ENCODE measurements at places on chromosomes 7 and 10. TPM values are rescaled to one million over a fixed set of nuclear protein-coding genes. Genes with fewer than 3 reads are reported as not detected.

Gene STEAP1B
- polyA plus RNA-seq = 2.0 TPM

DNA sequence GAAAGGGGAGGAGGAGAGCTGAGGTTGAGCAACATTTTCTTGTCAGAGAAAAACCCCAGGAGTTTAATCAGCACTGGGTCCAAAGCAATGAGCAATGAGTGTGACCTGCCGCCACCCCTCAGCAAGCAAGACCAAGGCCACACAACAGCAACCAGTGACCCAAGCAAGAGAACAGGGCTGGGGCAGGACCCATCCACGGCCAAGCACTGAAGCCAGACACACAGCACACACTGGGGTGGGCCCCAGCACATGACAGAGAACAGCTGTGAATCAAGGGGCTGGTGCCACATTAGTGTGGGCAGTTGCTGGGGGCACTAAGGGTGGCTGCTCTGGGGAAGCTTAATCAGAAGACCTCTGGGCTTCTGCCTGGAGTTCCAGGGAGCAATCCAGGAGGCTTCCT, 16.2 kb downstream of the TMEM72 start:
- no peak for DNase-seq

Gene SUFU
- 27.6 TPM for polyA plus RNA-seq

DNA sequence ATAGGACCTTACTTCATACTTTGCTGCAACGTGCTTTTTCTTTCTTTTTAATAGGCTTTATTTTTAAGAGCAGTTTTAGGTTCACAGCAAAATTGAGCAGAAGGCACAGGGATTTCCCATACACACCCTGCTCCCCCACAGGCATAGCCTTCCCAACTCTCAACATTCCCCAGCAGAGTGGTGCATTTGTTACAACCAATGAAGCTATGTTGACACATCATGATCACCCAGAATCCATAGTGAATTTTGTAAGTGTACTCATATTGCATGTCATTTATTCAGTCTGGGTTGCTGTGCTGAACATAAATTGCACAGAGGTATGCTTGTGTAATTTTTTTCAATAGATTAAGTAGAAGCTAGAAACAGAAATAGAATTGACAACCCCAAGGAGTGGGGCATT, 327.3 kb downstream of the INHBA start:
- no peak for DNase-seq

GRCh38 chr7:103592844-103593243, 146.8 kb upstream of the SLC26A5 start:
- no peak for DNase-seq

DNA sequence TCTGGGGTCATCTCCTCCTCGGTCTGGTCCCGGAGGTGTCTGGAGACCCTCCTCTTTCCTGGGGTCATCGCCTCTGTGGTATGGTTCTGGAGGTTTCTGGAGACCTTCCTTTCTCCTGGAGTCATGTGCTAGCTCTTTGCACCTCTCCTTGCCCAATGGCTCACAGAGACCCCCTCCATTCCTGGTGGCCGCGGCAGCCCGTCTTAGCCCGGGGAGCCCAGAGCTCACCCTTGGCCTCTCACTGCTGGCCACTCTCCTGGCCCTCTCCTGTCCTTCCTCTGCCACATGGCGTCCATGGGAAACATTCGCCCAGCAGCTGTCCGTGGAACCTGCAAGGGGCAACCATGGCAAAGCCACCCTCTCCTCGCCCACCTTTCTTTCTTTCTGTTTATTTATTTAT, 20.2 kb upstream of the FOXL3 start:
- DNase-seq = no peak

DNA sequence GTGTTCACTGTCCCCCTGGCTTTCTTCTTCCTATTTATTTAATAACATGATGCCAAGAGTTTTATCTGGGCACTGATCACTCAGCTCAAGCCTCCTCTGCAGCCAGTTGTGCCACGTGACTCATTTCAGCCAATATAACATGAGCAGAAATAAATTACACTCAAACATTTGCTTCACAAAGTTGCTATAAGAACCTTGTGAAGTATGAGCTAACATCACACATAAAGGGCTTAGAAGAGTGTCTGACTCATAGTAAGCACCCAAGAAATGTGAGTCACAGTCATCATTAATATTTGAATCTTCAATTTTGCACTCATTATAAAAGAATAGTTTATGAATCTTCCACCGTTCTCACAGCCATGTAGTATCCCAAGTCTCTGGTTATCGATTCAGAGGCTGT, 414.6 kb upstream of the NPVF start:
- DNase-seq = no peak

- DNase-seq = no peak
These were observed 25.8 kb upstream of the PLPP4 start for GRCh38 chr10:120431251-120431651.

Gene EPDR1
- 19.3 TPM for polyA plus RNA-seq

GRCh38 chr10:120607710-120608703, 151.0 kb downstream of the PLPP4 start:
- no peak for DNase-seq

DNA sequence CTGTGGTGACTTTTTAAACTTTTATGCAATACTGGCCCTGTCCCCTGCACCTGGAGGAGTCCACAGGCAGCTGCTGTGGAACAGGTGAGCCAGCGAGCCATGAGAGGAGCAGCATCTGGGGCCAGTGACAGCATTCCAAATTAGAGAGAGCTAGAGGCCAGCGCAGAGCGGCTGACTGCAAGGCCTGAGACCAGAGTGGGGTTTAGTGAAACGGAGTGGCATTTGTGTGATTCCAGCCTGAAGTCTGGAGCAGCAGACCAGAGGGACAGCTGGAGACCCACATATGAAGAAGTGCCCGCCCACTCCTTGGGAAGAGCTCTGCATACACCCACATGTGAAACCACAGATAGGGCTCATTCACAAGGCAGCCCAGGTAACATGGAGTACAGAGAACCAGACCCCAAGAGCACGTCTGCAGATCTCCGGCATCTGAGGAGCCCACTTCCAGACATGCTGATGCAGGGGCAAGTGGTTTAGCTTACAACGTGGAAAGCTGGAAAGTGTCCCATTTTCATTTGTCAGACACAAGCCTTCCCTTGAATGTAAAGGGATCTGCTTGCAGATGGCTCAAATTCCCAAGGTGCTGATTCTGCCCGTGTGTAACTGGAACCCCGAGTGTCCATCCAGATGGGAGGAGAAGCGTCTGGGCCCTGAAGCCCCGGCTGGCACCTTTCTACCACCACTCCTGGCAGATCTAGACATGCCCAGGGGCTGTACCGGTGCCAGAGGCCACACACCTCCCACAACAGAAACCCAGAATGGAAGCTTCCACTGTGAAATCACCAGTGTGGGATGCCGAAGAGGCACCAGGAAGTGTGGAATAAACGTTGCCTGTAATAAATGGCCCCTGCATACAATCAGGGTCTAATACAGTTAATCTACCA, 256.0 kb upstream of the TCERG1L start:
- no peak for DNase-seq

DNA sequence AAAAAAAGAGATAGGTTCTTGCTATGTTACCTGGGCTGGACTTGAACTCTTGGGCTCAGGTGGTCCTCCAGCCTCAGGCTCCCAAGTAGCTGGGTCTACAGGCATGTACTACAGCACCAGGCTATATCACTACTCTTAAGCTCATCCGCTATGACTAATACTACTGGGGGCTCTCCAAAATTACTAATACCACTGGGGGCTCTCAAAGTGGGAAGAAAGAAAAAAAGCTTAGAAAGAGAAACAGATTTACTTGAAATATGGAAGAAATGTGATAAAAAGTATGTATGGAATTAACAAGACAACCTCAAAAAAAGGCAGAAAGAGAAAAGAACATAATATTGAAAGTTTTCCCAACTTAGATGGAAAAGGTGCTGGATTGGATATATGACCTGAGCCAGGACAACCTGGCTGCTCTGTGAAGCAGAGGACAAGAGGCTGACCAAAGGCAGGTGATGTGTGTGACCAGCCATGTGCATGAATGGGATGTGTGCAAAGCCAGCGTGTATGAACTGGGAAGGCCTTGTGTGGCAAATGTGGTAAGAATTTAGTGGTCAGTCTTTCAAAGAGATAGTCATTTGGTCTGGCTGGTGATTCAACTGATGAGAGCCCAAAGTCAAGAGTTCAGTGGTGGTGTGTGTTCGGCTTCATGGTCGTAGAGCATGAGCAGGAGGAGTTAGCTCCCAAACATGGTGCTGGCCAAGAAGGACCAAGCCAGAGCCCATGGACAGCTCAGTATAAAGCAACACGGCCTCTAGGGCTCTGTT, 232.4 kb upstream of the KLF14 start:
- no peak for DNase-seq

Gene MYPN
- polyA plus RNA-seq = 0.04 TPM

GRCh38 chr7:43038254-43038653, 74.2 kb upstream of the HECW1 start:
- no peak for DNase-seq

DNA sequence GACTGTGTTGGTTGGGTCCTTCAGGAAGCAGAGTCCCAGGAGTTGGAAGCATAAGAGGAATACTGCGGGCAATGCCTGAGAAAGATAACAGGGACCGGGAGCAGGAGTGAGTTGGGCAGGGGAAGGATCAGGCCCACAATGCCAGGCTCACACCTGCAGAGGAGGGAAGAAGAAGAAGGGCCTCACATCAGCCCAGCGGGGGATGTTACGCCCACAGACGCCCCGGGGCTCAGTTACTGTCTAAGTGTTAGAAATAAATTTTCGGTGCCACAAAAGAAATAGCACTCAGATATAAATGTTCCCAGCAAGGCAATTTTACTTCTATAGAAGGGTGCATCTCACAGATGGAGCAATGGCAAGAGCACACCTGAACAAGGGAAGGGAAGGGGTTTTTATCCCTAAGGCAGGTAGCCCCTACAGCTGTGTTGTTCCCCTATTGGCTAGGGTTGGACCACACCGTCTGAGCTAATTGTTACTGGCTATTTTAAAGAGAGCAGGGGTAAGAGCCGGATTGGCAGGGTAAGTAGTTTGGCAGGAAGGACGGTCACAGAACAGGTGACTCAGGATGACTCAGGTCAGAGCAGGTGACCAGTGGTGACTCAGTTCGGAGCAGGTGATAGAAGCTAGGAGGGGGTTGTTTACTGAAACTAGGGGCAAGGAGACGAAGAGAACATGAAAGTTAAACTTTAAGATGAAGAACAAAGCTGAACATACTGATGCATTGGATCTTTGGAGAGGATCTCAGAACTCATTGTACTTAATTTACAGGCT, at the start of gene NOS3:
TSS of gene NOS3 (plus strand) at position 602 of the 771 bp plus-strand sequence. CDS start 2,787 bp downstream, outside the sequence.
- DNase-seq = no peak

- DNase-seq = no peak
These were observed 77.9 kb downstream of the CCDC71L start for GRCh38 chr7:106583100-106583499.

DNA sequence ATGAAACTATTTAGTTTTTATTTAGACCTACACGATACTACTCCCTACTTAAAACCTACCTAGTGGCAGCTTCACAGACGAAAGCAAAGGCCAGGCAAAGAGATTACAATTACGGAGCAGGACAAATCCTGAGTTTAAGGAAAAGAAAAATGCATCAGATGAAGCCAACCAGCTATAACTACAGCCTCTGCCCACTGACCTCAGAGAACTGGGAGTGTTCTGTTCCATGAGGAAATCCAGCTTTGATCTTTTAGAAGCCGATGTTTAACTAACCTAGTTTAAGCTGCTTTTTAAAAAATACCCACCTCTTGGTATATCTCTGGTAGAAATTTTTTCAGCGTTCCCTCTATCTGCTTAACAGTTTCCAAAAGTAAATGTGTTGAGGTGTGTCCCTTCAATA, 3.0 kb upstream of the UPF2 start:
- no peak for DNase-seq

DNA sequence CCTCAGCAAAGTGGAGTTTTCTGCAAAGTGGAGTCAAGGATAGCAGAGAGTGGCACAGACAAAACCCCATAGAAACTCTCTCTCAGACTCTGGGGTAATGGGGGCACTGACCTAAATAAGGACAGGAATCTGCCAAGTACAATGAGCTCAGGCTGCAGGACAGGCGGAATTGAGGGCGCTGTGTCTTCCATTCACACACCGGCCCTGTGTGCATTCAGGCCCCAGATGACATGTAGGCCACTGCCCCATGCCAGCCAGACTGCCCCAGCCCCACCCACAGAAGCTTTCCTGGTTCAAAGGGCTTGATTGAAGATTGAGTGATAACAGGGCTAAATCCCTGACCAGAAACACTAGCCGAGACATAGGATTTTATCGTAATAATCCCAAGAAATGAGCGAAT, 52.7 kb downstream of the EEPD1 start:
- no peak for DNase-seq

Gene KLF14
- polyA plus RNA-seq = 0.37 TPM

DNA sequence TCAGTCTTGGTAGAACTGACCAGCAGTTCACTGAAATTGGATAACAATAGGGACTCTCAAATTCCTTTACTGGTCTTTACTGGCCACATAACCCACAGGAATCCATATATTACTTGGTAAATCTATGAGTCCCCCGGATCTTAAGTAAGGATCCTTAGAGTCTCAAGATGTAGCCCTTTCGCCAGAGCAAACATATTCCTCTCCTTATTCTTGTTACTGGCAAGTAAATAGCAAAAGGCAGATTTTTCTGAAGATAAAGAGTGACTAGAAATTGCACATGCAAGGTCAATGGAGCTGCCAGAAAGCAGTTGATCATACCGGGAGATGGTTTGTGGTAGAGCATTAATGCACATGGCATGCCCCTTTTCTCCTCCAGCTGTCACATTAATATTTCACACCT, 283.0 kb downstream of the HDAC9 start:
- DNase-seq = no peak

DNA sequence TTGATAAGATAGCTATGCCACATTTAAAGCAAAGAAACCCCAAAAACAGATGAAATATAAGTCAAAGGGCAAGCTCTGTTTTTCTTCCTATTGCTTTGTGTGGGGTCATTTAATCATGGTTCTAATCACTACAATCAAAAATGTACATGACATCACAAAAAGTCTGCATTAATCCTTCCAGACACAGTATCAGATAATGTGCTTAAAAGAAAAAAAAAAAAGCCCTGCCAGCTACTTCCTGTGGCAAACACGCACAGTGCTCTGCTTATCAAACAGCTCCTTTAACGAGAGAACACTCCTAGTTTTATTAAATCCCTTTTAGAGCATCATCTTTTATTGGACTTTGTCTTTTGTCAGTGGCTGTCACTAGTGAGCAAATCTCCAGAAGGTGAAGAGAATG, 1005.8 kb downstream of the GATA3 start:
- no peak for DNase-seq

- no peak for DNase-seq
These were observed 120.0 kb downstream of the PPP1R9A start for GRCh38 chr7:95027234-95027872.

GRCh38 chr7:72039460-72039859, 372.7 kb downstream of the CALN1 start:
- DNase-seq = no peak

DNA sequence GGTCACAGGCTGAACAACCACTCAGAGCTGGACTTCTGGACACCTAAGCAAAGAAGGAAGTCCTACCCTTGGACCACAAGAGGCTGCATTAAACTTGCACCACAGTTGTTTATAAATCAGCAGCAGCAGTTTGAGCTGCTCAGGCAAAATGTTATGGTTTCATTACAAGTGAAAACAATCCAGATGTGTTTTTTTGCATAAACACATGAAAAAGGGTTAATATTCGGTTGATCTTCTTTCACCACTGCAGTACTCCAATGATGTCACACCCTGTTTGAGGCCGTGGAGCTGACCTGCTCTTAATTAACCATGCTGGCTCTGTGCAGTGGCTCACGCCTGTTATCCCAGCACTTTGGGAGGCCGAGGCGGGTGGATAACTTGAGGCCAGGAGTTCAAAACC, 490.8 kb upstream of the CELF2 start:
- no peak for DNase-seq

GRCh38 chr10:11433657-11434056, 177.8 kb downstream of the USP6NL start:
- DNase-seq = no peak
